ENCODE measurements at places on chromosomes 1 and 21.
A peak's percentile ranks its signal among the peaks of the same experiment; 100 is the strongest.

DNA sequence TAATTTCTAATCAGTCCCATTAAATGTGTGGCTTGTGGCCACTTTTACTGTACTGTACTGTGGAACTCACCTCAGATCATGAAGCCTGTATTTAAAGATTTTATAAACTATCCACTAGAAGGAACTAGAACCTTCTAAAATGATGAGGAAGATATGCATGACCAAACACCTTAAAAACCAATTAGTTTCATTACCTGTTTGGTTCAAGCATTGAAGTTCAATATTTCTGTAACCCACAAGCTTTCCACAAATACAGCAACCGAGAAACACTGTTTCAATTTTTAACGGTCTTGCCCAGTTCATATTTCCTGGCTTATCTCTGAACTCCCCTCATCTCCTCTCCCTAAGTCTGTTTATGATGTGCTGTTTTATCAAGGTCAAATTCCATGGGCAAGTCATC lies 264.3 kb upstream of the PLD5 start:
- DNase-seq: no peak

GRCh38 chr1:88488237-88488636 lies 195.8 kb upstream of the PKN2 start:
- DNase-seq: no peak

- no peak for DNase-seq
Observed at GRCh38 chr1:156510709-156511108, 10.1 kb upstream of the MEF2D start.

- no peak for DNase-seq
Observed at GRCh38 chr1:94578856-94579255, 37.3 kb upstream of the F3 start.

GRCh38 chr1:180811298-180811697 lies 101.4 kb upstream of the KIAA1614 start:
- no peak for DNase-seq

GRCh38 chr1:61081144-61081685 lies 1.1 kb upstream of the NFIA start:
- no peak for DNase-seq

DNA sequence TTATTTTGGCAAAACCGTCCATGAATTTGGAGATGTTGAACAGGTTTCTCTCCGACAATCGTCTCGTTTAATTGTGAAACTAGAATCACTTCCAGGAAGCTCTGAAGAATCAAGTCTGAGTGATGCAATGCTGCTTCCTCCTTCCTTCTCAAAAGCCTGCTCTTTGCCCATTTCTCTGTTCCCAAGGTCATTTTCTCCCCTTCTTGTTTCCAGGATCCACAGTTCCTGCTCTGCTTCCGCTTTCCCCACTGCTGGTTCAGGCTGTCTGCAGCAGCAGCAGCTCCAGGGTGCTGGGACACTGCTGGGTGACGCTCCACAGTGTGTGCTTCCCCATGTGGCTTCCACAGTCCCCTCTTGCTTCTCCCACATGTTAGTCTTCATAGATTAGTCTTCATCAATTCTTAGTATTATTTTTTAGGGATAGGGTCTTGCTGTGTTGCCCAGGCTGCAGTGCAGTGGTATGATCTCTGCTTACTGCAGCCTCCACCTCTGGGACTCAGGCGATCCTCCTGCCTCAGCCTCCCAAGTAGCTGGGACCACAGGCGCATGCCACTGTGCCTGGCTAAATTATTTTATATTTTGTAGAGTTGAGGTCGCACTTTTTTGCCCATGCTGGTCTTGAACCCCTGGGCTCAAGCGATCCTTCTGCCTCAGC lies 156.2 kb downstream of the DYRK1A start:
- no peak for DNase-seq

DNA sequence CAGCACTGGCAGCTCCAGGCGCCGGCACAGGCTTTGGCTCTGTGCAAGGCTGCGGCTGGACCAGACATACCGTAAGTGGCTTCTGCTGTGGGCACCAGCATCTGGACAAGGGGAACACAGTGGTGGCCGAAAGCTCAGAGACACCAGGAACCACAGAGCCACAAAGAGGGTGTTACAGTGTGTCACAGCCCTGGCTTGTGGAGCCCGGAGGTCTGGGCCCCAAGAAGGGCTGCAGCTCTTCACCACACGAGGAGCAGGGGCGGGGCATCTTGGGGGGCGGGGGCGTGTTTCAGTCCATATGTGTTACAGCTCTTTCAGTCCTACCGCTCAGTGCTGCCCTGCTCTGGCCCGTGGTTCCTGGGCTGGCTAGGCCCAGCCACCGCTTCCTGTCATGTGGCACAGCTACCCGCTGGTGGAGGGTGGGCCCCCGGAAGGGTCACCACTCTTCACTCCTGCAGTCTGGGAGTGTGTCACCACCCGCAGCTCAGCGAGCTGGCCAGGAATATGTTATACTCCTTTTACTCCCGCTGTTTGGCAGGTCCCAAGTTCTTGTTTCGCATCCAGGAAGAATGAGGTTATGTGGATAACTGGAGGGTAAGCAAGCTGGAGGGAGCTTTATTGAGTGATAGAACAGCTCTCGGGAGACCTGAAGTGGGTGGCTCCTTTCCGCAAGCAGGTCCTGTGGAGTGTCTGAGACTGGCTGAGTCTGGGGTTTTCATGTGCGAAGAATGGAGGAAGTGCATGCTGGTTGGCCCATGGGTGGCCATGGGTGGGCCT lies 3.3 kb upstream of the LSM10 start:
- no peak for DNase-seq

GRCh38 chr1:203638950-203639349 lies 12.3 kb downstream of the ATP2B4 start:
- DNase-seq: no peak

GRCh38 chr1:59557549-59557885 lies 257.2 kb upstream of the HOOK1 start:
- no peak for DNase-seq

DNA sequence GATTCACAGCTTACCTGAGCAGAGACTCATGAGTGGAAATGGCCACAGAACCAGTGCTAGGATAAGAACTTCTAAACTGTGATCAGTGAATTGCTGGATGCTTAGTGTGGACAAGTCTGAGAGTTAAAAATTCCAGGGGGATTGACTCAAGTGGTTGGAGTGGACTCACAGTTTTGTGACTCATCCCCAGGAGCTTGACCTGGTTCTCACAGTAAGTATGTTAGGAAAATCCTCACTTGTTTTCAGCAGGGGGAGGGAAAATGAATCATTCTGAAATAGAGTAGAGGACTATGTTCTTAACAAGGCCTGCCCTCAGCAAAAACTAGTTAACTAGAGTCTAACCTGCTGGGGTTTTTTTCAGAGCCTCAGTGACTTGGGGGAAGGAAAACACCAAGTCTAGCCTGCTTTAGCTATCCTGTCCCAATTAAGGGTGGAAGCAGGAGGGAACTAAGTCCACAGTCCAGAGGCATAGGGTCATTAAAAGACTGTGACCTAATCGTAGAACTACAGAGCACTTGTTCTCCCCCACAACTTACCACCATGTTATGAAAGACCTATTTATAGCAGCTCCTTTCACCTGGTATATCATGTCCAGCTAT lies 6.1 kb upstream of the CDC73 start:
- DNase-seq: no peak

DNA sequence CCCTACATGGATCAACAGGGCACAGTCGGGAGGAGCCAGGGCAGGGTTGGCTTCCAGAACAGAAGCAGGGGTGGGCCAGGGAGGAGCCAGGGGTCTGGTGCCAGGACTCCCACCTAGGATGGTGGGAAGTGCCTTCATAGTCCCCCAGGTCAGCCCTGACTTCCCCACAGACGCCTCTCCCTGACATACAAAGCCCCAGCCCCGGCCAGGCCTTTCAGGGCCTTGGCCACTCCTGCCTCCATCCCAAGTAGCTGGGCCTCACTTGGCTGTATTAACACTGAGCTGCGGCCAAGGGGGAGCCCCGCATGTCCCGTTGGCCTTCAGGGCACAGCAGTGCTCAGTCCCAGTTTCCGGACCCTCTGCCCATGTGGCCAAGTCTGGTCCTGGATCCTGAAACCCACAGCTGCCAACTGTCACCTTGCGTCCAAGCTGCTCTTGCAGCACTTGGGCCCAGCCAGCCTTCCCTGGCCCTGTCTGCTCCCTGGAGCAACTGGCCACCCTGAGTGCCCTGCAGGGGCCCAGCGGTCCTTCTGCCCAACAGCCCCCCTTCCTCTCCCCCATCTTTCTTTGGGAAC lies 627.8 kb downstream of the MATN1 start:
- DNase-seq: no peak

- DNase-seq: no peak
Observed at GRCh38 chr1:3892748-3893147, 7.3 kb downstream of the C1orf174 start.

DNA sequence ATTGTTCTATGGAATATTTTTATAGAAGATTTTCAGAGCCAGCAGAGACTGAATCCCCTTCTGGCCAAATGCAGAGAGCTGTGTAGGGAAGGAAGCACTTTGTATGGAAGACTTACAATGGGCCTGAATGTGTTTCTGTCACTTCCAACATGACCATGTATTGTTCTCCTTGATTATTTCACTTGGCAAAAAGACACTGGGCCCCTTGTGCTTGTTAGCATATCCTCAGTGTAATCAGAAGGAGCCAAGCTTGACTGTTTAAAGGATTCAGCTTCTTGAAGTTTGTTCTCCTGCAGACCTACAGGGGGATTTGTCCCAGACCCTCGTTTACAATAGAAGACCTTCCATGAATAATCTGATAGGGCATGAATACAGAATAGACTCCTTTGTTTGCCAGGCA lies 48.1 kb upstream of the UBE2U start:
- no peak for DNase-seq

GRCh38 chr1:31216016-31216415 lies 23.7 kb downstream of the NKAIN1 start:
- no peak for DNase-seq

DNA sequence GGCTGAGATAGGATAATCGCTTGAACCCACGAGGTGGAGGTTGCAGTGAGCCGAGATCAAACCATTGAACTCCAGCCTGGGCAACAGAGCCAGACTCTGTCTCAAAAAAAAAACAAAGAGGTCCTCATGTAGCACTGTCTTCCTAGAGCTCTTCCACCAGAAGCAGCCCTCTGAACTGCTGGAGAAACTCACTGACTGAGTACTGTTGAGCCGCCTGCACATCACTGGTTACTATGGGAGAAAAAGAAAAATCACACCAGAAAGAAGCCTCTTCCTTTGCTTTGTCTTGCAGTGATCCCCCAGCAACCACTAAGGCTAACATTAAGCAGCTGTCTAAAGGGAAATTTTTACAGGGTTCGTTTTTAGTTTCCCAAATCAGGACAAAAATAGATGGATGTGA lies 112.9 kb upstream of the LYPLAL1 start:
- no peak for DNase-seq

DNA sequence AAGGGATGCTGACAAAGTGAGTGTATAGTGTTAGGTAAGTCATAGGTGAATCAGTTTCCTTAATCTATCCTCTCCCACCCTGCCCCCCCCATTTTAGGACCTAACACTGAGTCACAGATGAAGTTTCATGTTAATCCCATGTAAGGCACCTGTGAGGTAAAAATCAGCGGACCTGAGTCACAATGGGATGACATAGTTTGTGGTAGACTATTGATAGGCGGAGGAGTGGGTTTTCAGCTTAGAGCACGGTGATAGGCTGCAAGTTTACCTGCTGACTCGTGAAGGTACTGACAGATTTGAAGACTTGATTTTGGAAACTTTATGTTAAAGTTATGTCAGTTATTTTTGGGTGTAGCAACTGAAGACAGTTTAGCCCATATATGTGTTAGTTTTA lies 1.7 kb downstream of the TOR1AIP1 start:
- no peak for DNase-seq

GRCh38 chr21:38440746-38441145 lies 57.5 kb downstream of the ERG start:
- no peak for DNase-seq

- no peak for DNase-seq
Observed at GRCh38 chr1:157101149-157101548, 1.5 kb upstream of the ETV3L start.

DNA sequence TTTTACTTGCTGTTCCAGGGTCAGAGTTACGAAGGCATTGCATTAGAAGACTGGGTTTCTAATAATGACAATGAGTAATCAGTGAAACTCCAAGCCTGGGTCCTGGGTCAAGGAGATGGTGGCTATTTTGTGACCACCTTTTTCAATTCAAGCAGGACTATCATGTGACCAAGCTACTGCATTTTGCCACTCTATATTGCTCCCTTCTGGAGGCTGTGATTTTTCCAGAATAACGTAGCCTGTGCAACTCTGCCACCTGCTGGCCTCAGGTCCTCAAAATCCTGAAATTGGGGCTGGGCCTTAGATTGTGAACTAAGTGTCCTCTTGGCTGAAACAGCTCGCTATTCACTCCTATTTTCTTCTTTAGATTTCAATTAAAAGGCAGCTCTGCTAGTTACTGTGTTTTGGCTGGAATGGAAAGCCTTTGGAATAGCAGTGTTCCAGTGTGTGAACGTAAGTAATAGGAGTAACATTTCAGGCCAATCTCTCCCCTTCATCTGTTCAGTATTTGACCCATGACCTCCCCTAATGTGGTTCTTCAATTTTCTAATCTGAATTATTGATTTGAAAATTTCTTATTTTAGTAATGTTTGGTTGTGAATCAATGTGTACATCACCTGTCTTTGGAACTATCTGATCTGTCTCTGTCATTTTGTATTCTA lies 52.9 kb upstream of the CD46 start:
- no peak for DNase-seq

GRCh38 chr1:5423109-5423508 lies 569.1 kb downstream of the NPHP4 start:
- no peak for DNase-seq

GRCh38 chr1:17540255-17541001 lies 930 bp downstream of the ARHGEF10L start:
- DNase-seq: no peak

- no peak for DNase-seq
Observed at GRCh38 chr1:228448372-228448771, 31.7 kb upstream of the TRIM17 start.

DNA sequence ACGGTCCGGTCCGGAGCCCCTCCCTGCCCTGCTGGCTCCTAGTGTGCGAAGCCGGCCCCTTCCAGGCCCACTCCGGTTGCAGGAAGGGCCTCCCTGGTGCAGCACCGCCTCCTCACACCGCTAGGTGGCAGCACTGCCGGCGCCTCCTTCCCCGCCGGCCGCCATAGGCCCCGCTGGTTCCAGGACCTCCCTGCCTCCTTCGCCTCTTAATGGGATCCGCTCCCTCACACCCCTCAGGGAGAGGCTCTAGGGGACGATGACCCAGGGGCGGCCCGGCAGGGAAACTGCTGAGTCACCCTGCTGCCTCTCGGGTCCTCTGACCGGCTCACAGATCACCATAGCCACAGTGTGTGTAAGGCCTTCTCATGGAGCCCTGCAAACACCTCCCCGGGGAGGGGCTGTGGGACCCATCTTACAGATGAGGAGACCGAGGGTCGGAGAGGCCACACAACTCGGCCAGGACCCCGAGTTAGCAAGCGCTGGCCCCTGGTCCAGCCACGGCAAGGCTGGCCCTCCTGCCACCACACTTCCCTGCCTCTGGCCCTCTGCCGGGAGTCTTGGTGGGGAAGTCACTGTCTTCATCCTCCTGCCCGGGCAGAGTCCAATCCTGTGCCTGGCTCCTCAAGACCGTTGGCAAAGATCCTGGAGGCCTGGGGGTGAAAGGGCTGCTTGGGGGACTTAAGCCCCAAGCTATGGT lies 1.6 kb upstream of the AJAP1 start:
- peak; percentile 94 for DNase-seq
